MG63 (cell line): ENCODE measurements at places on chromosomes 6 and 20. TPM values are rescaled to one million over a fixed set of nuclear protein-coding genes. Genes with fewer than 3 reads are reported as not detected.
A peak's percentile ranks its signal among the peaks of the same experiment; 100 is the strongest.

GRCh38 chr20:46899621-46900020 is 5.0 kb downstream of the EYA2 start:
- DNase-seq: peak; percentile 51

GRCh38 chr20:3687655-3688054 is 5.8 kb upstream of the ADAM33 start:
- no peak for DNase-seq

SLC35D3 gene
- not detected in 2 replicates for total RNA-seq

DNA sequence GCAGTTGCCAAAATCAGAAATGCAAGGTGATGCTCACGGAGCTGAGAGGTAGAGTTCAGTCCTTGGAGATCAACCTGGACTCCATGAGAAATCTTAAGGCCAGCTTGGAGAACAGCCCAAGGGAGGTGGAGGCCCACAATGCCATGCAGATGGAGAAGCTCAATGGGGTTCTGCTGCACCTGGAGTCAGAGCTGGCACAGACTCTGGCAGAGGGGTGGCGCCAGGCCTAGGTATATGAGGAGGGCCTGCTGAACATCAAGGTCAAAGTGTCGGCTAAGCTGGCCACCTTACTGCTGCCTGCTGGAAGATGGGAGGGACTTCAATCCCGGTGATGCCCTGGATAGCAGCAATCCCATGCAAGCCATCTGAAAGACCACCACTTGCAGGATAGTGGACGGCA is 23.9 kb upstream of the FUT9 start:
- DNase-seq: no peak

DNA sequence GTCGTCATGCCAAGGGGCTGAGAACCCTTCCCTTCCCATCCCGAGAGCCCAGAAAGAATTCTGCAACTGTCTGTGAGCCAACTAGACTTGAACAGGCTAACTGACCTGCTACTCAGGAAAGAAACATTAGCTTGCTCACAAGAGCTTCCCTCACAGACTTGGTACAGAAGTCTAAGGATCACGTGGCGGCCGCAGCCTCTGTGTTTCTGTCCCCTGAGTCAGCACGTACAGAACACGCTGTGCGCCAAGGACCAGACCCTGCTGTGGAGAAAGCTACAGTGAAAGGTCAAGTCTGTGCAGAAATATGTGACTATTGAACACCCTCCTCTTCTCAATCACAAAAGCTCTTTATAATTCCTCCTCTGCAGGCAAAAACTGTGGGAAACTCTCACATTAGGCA is 151.3 kb upstream of the QKI start:
- DNase-seq: no peak

- no peak for DNase-seq
These were observed 82.4 kb upstream of the TCF21 start for GRCh38 chr6:133806382-133807140.

TTLL9 gene
- total RNA-seq: not detected in 2 replicates

- DNase-seq: peak; percentile 80
These were observed 27.6 kb upstream of the SRF start for GRCh38 chr6:43143235-43144128.

ME1 gene
- total RNA-seq: 10.4 and 16.3 TPM in 2 replicates

DNA sequence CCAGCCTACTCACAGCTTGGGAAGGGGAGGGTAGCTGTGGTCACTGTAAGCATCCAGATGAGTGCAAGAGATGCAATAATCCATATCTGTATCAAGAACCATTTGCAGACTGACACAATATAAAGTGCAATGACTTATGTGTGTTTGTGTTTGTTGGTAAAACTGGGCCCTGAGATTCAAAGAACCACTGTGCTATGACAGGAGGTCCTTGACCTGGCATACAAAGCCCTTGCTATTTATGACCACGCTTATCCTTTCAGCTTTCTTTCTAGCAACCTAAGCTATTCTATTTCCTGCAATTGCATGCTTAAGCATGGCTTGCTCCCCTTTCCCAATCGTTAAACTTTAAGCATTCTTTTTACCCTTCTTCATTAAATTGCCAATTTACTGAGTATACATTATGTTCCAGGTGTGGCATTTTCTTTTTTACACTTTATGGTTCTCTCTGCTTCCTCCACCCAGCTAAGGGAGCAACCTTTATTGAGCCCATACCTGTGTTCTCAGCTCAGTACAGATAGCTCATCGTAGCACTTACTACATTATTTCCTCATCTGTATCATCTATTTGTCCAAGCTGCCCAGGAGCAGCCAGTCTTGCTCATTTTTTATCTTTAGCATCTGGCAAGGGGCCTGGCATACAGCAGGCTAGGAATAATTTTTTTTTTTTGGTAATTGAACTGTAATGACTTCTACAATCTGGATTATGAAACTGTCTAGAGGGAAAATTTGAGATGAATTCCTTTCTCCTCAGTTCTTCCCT is 3.5 kb downstream of the MCUR1 start:
- DNase-seq: no peak

SLC22A2 gene
- not detected in 2 replicates for total RNA-seq

DNA sequence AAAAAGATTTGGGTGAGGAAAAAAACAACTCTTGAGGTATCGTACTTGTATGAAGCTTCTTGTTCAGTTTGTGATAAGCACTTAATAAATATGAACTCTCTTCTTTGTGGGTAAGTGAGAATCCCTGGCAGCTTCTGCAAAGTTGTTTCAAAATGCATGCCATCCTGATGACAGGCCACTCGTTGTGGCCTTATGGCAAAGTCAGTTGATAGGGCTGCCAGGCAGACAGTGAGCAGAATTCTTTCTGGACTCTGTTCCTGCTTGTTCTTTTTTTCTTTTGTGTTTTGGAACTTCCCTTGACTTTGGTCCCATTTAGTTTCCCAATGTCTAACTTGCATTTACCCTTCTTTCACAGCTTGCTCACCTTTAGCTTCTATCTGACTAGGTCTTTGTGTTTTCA is 983.5 kb upstream of the FLRT3 start:
- peak; percentile 1 for DNase-seq

DNA sequence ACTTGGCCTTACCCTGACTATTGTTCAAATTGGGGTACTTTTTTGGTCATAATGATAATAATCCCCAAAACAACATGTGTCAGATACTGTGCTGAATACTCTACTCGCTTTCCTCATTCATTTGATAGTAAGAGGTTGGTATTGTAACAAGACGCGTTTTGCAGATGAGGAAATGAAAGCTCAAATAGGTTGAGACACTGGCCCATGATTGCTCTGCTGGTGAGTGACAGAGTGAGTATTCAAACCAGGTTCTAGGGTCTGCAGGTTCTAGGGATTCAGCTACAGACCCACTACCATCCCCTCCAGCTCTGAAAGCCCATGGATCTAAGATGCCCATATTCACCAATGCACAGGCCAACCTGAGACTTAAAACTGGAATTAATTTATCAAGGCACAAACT is 1.3 kb upstream of the ENPP4 start:
- DNase-seq: no peak

- peak; percentile 95 for DNase-seq
These were observed 44.3 kb downstream of the TPD52L1 start for GRCh38 chr6:125197795-125198269.

DNA sequence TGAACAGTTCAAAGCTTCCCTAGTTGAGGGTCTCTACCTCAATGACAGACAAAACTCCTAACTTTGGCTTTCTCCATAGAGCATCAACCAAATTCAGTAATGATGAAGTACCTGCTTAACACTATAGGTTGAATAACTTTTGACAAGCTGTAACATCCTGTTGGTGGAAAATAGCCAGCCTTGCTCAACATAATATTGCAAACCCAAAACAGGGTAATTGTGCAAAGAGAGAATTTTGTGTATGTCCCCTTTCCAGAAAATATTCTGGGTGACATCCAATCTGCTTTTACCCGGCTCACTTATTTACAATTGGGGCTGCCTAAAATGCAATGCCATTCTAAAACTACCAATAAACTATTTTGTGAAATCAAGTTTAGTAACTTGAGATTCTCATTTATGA is 72.8 kb downstream of the ATXN1 start:
- DNase-seq: no peak

- no peak for DNase-seq
These were observed 214.3 kb upstream of the CDYL start for GRCh38 chr6:4561773-4562400.

GMPR gene
- total RNA-seq: 5.9 and 9.9 TPM in 2 replicates

ADAM33 gene
- 4.9 and 7.3 TPM in 2 replicates for total RNA-seq

TMEM200A gene
- total RNA-seq: 0.13 TPM in 1 of 2 replicates, not detected in the other

C20orf144 gene
- total RNA-seq: not detected in 2 replicates

PHACTR3 gene
- total RNA-seq: not detected in 2 replicates

GRCh38 chr20:44746367-44747165 is 901 bp downstream of the KCNK15 start:
- no peak for DNase-seq

FAM209B gene
- total RNA-seq: not detected in 2 replicates
